Activated T-helper 17 cell treated with anti-CD3 and anti-CD28 coated beads, Interleukin-2, amount 50 U/mL, for 72 hours (primary cell): ENCODE measurements at places on chromosomes 4 and X.

DNA sequence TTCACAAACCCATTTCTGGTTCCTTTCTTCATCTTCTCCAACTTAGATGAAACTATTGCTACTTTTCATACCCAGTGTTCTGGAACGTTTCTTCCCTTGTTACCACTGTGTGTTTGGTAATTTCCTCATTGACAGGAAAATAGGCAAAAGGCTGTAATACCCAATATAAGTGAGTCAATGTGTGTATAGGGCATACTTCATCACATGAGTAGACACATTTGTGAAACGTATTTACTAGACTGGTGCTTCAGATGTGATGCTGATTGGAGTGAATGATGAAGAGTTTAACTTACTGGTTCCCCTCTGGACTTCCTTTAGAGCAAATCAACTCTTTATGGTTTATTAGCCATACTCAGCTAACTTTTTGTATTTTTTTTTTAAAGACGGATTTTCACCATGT lies 195.1 kb upstream of the ATP6AP2 start:
- no peak for ATAC-seq

DNA sequence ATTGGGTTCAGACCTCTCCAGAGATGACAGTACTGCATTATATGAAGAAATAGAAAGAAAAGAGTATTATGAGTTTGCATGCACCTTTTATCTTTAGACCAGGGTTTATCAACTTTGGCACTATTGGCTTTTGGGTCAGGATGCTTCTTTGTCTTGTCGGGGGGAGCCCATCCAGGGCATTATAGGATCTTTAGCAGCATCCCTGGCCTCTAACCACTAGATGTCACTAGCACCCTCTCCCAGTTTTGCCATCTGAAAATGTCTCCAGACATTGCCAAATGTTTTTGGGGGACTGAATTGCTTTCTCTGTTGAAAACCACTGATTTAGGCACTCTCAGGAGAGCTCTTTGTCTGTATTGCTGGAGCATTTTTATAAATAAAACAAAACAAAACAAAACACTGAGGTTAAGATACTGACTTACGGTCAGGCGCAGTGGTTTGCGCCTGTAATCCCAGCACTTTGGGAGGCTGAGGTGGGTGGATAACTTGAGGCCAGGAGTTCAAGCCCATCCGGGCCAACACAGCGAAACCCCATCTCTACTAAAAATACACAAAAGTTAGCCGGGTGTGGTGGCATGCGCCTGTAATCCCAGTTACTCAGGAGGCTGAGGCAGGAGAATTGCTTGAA lies 23.6 kb downstream of the CA5B start:
- ATAC-seq, result peak; percentile 59

- no peak for ATAC-seq
Measured at GRCh38 chr4:31516520-31516919, 796.4 kb downstream of the PCDH7 start.

GRCh38 chrX:8675006-8675630 lies 56.8 kb downstream of the ANOS1 start:
- ATAC-seq, result no peak

DNA sequence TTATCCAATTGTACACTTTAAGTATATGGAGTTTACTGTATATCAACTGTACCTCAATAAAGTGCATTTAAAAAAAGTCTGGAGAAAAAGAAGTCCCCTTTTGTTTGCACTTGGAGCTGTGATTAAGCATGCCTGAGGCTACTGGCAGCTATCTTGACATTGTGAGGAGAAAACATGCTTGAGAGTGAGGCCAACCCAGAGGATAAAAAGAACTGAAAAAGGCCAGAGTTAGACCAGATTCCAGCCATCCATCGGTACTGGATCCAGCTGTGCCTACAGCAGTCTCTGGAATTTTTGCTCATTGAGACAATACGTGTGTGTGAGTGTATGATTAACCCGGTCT lies 57.4 kb downstream of the LGI2 start:
- no peak for ATAC-seq

GRCh38 chrX:149867488-149867887 lies 13.5 kb upstream of the MAGEA8 start:
- no peak for ATAC-seq

GRCh38 chr4:187181054-187181453 lies 457.4 kb upstream of the FAT1 start:
- ATAC-seq, result no peak

DNA sequence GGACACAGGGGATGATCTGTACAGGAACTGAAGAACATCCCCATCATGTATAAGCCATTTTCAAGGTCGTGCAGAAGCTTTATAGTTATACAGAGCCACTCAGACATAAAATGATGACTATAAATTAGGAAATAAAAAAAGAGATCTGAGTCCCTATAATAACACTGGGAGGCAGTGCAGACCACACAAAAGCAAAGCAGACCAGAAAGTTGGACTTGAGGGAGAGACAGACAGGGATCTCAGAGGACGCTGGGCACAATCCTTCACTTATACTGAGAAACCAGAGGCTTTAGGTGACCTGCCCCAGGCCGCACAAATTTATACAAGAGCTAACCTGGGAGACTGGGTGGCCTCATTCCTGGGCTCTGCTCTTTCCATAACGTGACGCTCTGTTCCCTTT lies 70.5 kb downstream of the HADH start:
- ATAC-seq, result no peak

- ATAC-seq, result no peak
Measured at GRCh38 chrX:111443946-111444345, 32.0 kb upstream of the DCX start.

- ATAC-seq, result no peak
Measured at GRCh38 chrX:9845578-9845952, 59.3 kb downstream of the SHROOM2 start.

DNA sequence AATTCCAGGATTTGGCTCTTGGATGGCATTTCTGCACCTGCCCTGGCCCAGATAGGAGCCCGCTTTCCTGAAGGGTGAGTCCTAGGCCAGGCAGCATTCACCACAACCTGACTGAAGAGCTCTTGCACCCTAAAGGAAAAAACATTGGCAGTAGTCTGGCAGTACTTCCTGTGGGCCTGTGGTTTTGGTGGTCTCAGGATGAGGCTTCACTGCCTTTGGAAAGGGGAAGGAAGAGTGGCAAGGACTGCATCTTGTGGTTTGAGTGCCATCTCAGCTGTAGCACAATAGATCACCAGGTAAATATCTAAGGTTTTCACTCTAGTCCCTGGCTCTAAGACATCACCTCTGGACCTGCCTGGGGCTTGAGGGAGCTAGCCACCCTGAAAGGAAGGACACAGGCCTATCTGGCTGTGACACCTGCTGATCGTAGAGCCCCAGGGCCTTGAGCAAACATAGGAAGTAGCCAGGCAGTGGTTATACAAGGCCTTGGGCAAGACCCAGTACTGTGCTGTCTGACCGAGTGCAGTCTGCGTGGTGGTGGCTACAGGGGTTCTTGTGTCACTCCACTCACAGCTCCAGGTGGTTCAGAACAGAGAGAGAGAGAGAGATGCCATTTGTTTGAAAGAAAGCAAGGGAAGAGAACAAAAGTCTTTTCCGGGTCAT lies 28.5 kb upstream of the PRRG1 start:
- ATAC-seq, result no peak

GRCh38 chr4:126552321-126552720 lies 1080.4 kb upstream of the INTU start:
- no peak for ATAC-seq

DNA sequence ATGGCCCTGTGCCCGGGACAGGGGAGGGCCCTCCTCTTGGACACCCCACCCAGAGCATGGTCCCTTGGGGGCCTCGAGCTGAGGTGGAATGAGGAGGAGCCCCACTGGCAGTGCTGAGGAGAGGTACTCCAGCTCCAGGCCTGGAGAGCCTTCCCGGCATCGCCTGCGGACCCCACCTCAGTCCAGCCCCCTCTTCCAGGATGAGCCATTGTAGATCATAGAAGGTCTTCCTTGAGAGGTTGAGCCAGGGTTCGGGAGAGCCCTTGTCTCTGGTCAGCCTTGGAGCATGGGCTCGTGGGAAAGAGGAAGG lies 16.9 kb downstream of the SMIM10L2A start:
- ATAC-seq, result no peak

- ATAC-seq, result no peak
Measured at GRCh38 chrX:123291623-123292022, 107.5 kb downstream of the GRIA3 start.

DNA sequence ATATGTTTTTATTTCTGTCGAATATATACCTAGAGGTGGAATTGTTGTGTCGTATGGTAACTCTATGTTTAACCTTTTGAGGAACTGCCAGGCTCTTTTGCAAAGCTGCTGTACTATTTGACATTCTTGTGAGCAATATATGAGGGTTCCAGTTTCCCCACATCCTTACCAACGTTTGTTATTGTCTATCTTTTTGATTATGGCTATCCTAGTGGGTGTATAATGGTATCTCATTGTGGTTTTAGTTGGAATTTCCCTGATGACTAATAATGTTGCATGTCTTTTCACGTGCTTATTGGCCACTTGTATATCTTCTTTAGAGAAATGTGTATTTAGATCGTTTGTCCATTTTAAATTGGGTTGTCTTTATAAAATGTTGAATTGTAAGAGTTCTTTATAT lies 24.5 kb downstream of the REPS2 start:
- peak; percentile 23 for ATAC-seq

DNA sequence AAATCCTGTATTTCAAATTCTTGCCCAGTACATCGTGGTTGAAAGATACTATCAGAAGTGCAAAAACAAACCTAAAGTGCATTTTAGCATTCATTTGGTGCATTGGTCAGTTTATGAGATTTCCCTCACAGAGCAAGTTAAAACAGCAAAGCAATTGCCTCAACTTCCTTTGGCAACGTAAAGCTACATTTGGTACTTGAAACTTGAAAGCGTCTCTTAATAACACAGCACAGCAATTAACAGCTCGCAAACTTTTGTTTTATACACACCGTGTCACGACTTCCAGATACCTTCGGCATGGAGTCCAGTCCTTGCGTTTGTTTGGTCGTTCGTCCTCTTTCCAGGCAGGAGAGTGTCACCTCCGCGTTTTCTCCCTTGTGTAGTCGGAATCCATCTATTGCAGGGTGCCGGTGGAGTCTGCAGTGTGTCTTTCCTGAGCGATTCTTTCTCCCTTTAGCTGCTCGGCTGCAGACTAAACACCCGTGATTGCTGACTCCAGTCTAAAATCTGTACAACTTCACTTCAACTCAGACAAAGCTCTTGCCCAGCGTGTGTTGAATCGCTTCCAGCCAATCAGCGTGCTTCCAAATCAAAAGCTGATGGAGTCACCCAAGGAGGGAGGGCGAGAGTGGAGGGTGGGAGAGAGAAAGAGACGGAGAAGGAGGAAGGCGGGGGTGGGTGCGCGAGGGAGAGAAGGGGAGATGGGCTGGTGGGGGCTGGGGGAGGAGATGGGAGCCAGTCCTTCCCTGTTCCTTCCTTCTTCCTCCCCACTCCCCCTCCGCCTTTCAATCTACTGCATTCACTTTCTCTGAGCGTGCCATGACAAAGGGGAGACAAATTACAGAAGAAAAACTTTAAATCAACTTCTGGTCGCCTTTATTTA lies at the start of gene PCDH18:
TSS of gene PCDH18 (minus strand) at position 509 of the 883 bp plus-strand sequence. CDS start at position 103, 406 bp downstream.
- peak; percentile 78 for ATAC-seq

DNA sequence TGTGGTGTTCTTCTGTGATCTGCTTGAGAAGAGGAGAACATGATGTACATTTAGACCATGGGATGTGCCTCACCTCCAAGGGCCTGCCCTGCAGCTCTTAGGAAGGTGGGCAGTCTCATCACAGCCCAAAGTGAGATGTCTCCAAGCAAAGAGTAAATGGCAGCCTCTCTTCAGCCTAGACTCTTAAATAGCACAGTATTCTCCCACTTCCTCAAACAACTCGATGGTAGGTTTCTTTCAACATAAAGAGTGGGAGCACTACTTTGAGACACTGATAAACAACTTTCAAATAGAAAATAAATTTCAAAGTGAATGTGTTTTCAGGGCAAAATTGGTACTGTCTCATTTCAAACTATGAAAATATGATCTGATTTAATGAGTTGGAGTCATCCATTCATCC lies 35.2 kb downstream of the EDNRA start:
- no peak for ATAC-seq

GRCh38 chrX:118963159-118963558 lies 11.3 kb upstream of the LONRF3 start:
- ATAC-seq, result peak; percentile 76

GRCh38 chrX:17931855-17932254 lies 70.8 kb upstream of the RAI2 start:
- no peak for ATAC-seq

DNA sequence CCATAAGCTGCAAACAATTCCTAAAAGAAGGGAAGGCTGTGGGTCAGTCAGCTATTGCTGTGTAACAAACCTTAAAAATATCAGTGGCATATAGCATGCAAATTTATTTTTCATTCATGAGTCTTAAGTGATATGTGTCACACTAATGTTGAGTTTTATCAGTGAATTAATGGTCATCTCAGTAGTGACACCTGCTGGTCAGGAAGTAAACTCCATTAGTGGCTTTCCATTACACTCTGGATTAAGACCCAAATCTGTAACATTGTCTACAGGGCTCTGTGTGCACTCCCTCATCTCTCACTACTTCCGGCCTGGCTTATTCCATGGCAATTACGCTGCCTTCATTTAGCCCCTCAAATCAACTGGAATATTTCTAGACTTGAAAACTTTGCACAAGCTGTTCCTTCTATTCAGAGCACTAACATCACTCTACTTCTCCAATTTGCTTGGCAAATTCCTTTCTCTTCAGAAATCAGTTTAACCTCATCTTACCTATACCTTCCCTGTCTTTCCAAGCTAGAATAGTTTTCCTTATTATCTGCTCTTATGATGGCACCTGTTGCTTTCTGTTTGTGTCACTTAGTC lies 217.3 kb upstream of the TAPT1 start:
- peak; percentile 34 for ATAC-seq

DNA sequence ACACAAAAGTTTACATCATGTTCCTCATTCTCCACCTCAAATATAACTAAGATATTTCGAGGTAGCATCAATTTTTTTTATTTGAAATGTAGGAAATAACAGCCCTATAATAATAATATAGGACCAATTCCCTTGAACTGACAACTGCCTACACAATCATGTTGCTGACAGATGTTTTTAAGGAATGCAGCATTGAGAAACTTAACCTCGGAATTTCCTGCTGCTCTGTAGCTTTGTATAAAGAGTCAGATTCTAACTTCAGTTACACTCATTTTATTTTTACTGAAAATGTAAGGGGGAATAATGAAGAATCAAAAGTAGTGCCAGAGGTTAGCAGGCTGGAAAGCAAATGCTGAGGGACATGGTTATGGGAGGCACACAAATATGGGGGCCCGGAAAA lies 235.8 kb downstream of the RBMX2 start:
- ATAC-seq, result no peak

- no peak for ATAC-seq
Measured at GRCh38 chr4:184536065-184536880, 61.9 kb upstream of the IRF2 start.

- ATAC-seq, result no peak
Measured at GRCh38 chrX:118980761-118981160, 6.3 kb downstream of the LONRF3 start.

DNA sequence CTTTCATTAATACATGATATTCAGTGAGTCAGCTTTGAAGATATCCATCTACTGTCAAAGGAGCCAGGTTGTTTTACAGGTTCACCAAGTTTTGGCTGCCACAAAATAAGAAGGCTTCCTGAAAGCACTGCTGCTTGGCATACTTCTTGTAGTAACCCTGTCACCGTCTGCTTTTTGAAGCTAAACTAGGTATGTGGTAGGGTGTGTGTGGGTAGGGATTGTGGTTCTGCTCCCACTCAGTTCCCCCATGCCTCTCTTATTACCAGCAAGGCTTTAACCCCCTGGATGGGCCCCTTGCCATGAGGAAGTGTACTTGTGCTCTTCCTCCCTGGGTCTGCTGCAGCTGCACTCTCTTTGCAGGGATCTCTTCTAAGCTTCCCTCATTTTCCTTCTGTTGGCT lies 191.2 kb downstream of the BANK1 start:
- no peak for ATAC-seq
